ENCODE measurements at places on chromosomes 4 and X.

GRCh38 chr4:143026459-143027170, 158.1 kb upstream of the USP38 start:
- no peaks in the 10 kb centered on the region for H3K27me3 ChIP-seq
- no peak overlapping the region for H3K27ac ChIP-seq
- no peaks in the 10 kb centered on the region for H3K36me3 ChIP-seq
- peaks cover 3% of the 10 kb centered on the region for H3K4me1 ChIP-seq
- no peak for DNase-seq
- H3K4me3 ChIP-seq, result no peak overlapping the region

DNA sequence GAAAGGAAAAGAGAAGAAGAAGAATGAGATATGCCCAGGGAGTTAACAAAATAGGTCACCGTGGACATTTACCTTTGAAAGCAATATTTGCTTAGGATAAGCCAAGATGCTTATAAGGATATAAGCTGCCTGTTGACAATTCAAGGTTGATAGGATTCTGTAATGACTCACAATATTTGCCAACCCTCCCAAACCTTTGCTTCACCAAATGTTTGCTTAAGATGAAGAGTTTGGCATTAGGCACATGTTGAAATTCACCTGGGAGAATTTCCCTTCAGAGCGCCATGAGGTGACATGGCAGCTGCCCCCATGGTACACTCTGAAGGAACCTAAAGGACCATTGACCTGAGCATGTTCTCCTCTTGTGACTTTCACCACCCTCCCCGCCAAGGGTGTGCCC, 4.6 kb downstream of the PALLD start:
- DNase-seq, result no peak
- H3K4me3 ChIP-seq, result no peak overlapping the region
- H3K36me3 ChIP-seq, result no peaks in the 10 kb centered on the region
- H3K27ac ChIP-seq, result no peak overlapping the region
- peaks cover 3% of the 10 kb centered on the region for H3K4me1 ChIP-seq

DNA sequence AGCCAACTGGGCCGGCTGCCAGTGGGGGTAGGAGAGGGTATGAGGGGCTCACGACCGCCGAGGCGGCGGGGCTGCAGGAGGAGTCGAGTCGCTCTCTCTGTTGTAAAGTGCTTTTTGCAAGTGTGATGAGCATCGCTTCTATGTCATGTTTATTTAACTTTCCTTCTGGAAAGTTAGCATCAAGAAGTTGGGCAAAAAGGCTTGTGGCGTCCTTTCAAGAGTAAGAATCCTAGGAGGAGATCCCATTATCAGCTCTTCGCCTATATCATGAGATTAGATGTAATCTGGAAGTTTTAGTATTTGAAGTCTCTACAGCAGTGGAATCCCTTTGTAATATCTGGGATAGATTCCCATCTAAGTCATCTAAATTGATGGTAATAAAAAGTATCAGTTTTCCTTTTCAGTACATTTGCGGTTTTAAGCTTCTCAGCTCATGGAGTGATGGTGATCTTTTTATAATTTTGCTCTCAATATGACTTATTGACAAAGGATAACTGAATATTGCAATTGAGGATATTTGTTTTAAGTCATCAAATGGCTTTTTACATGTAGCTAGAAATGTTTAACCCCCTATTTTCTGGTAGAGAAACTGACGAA, 1.7 kb downstream of the GALNT7 start:
- peaks cover 21% of the 10 kb centered on the region for H3K4me1 ChIP-seq
- H3K27me3 ChIP-seq, result no peaks in the 10 kb centered on the region
- peak overlapping the region; percentile 90 for H3K27ac ChIP-seq
- H3K4me3 ChIP-seq, result peak overlapping the region; percentile 80

- H3K27me3 ChIP-seq, result no peaks in the 10 kb centered on the region
- H3K27ac ChIP-seq, result no peak overlapping the region
- H3K36me3 ChIP-seq, result no peaks in the 10 kb centered on the region
- no peak overlapping the region for H3K4me3 ChIP-seq
Measured at GRCh38 chrX:150334981-150335380, 28.1 kb upstream of the MAMLD1 start.

- H3K27ac ChIP-seq, result peak overlapping the region; percentile 30
- H3K36me3 ChIP-seq, result no peaks in the 10 kb centered on the region
- H3K4me3 ChIP-seq, result peak overlapping the region; percentile 34
- DNase-seq, result no peak
- no peaks in the 10 kb centered on the region for H3K4me1 ChIP-seq
Measured at GRCh38 chrX:1657367-1658070, 42.7 kb downstream of the ASMT start.

DNA sequence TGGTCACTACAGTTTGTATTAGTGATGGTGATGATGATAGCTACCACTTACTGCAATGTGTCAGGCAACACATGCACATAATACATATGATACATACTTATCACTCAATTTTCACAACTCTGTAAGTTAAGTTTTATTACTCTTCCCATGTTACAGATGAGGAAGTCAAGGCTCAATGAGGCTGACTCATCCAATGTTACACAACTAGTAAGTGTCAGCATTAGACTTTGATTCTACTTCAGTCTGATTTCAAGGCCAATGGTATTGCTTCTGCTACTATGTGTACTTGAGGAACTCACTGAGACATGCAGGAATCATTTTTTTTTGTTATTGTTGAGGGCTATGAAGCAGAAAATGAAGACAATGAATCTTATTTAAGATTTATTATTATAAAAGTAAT, 96.4 kb upstream of the TRPC5OS start:
- H3K4me1 ChIP-seq, result no peaks in the 10 kb centered on the region
- DNase-seq, result no peak
- H3K4me3 ChIP-seq, result no peak overlapping the region
- no peaks in the 10 kb centered on the region for H3K27me3 ChIP-seq
- H3K36me3 ChIP-seq, result no peaks in the 10 kb centered on the region
- no peak overlapping the region for H3K27ac ChIP-seq

- no peaks in the 10 kb centered on the region for H3K36me3 ChIP-seq
- H3K4me1 ChIP-seq, result no peaks in the 10 kb centered on the region
- H3K27ac ChIP-seq, result no peak overlapping the region
- no peaks in the 10 kb centered on the region for H3K27me3 ChIP-seq
- H3K4me3 ChIP-seq, result no peak overlapping the region
Measured at GRCh38 chrX:134026565-134027311, 41.3 kb upstream of the GPC3 start.

DNA sequence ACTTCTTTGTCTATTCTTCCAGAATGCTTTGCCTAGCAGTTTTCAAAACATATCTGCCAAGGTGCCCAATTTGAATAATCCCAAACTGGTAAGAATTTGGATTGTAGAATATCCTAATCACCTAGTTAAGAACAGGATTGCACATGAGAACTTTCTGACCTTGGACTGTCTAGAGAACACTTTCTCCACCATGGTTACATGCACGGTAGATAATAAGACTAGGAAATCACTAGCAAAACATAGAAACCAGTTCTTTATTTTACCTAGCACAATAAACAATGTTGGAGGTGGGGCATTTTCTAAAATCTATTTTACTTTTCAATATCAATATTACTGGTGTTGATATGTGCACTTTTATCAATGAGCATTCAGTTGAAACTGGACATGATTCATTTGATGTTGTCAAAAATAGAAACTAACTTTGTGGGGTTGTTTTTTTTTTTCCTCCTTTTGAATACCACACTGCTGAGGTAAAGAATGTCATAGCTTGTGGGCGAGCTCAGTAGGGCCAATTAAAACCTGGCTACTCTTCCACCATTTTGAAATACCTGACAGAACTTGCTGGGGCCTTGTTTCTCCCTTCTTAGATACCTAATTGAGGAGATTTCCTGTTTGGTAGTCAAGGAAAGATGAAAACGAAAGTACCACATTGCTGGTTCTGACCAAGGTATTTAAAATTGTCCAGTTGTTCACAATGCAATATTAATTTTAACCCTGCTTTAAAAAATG, 10.4 kb downstream of the MID1IP1 start:
- H3K36me3 ChIP-seq, result no peaks in the 10 kb centered on the region
- no peak overlapping the region for H3K27ac ChIP-seq
- H3K4me1 ChIP-seq, result no peaks in the 10 kb centered on the region
- H3K27me3 ChIP-seq, result no peaks in the 10 kb centered on the region

DNA sequence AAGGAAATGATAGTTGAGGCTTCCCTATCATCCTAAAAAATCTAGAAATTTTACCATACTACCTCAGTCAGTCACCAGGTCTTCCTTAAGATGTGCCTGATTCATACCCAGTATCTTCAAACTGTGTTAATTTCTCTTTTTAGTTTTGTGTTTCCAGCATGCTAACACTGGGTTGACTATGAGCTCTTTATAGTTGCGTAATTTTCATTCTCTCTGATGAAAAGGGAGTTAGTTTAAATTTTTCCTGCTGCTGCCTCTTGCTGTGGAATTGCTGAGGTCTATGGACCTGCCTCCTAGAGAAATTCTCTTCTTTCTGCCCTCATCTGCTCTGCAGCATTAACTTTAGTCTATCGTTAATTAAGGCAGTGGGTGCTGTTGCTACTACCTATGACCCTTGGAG, 66.6 kb downstream of the BANK1 start:
- no peak overlapping the region for H3K27ac ChIP-seq
- H3K4me1 ChIP-seq, result no peaks in the 10 kb centered on the region
- H3K4me3 ChIP-seq, result no peak overlapping the region
- H3K27me3 ChIP-seq, result no peaks in the 10 kb centered on the region

DNA sequence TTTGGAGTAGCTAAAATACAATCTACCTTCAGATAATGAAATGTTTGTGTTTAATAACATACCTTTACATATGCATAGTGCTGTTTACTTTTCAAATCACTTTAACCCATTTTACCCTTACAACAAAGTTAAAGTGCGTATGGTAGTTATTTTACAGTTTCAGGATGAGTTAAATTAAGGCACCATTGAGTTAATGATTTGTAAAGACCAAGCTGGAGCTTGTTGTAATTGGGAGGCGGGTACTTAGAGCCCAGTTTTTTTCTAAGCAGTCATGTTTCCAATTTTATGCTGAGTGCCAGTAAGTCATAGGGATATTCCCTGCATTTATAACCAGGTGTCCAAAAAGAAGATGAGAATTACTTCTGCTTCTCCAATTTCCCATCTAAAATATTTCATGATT, 84.2 kb upstream of the NRK start:
- no peak overlapping the region for H3K4me3 ChIP-seq
- no peak for DNase-seq
- H3K36me3 ChIP-seq, result no peaks in the 10 kb centered on the region

- H3K36me3 ChIP-seq, result no peaks in the 10 kb centered on the region
- H3K4me3 ChIP-seq, result no peak overlapping the region
- peaks cover 5% of the 10 kb centered on the region for H3K4me1 ChIP-seq
- H3K27ac ChIP-seq, result no peak overlapping the region
Measured at GRCh38 chrX:13064599-13065143, 20.3 kb upstream of the FAM9C start.

DNA sequence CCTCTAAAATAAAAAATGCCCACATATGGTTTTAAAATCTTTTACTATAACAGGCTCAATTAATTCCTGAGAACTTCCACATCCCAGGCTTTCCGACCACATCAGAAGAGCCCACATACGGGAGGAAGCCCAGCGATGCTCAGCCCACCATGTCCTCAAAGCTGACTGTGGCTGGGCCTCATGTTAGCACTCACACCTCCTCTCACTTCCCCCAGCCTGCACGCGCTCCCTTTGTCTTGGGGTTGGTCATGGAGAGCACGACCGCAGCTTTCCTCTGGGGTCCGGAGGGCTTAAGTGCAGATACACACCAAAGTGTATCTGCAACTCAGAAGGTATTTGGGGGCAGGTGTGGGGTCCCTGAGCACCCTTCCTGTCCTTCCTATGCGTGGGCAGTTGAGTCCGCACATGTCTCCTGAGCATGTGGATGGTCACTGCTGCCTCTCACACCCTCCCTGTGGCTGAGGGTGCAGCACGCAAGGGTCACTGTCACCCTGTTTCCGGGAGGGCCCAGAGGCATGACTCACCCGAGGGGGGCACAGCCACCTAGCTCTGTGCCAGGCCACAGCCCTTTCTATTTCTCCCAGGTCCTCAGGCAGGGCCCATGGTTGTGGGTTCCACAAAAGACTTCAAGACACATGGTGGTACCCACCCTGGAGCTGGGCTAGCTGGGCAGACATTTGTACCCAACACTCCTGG, 21.2 kb downstream of the WDR1 start:
- no peak overlapping the region for H3K4me3 ChIP-seq
- peak overlapping the region; percentile 72 for H3K27ac ChIP-seq
- no peaks in the 10 kb centered on the region for H3K27me3 ChIP-seq
- no peak for DNase-seq

- no peaks in the 10 kb centered on the region for H3K4me1 ChIP-seq
- H3K36me3 ChIP-seq, result no peaks in the 10 kb centered on the region
- H3K27me3 ChIP-seq, result no peaks in the 10 kb centered on the region
- no peak overlapping the region for H3K4me3 ChIP-seq
Measured at GRCh38 chr4:187940299-187940698, 55.3 kb upstream of the ZFP42 start.

DNA sequence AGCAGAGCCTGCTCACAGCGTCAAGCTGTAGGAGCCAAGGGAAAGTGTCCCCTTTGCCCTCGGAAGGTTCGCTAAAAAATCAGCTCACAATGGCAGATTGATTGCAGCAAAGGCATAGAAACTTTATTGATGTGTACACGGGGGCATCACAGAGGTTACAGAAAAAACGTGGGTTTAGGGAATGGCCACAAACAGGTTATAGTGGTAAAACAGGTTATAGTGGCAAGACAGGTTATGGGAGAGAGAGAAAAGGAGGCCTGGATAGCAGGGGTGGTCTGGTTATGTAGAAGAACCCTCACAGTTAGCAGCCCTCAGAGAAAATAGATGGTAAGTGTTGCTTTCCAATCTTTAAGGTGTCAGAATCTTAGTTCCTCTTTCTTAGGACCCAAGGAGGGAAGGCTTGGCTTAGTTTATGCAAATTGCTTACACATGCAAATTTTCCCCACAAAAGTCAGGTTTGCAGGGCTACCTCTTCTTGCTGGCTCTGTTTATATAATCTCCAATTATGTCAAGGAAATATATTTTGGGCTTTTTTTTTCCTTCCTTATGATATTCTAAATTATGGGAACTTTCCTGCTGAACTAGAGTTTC, 113.7 kb downstream of the BMP15 start:
- no peak overlapping the region for H3K27ac ChIP-seq
- H3K36me3 ChIP-seq, result no peaks in the 10 kb centered on the region
- H3K27me3 ChIP-seq, result no peaks in the 10 kb centered on the region
- H3K4me3 ChIP-seq, result no peak overlapping the region
- DNase-seq, result no peak
- no peaks in the 10 kb centered on the region for H3K4me1 ChIP-seq

DNA sequence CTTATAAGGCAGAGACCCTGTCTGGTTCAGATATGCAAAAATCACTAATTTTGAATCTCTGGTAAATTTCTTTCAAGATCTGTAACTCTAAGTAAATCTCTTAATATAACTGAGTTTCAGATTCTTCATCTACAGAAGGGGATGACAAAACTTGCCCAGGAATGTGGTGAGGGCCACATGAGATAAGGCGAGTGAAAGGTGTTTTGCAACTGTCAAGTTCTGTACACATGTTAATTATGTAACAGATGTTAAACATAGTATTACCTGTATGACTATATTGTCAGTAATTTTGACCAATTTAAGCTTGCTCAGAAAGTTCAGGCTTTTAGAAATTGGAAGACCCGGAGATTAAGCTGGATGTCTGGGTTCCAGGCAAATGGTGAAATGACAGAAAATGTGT, 549 bp upstream of the GLRB start:
- H3K36me3 ChIP-seq, result no peaks in the 10 kb centered on the region
- no peak overlapping the region for H3K27ac ChIP-seq
- peak overlapping the region; percentile 53 for H3K4me3 ChIP-seq
- H3K4me1 ChIP-seq, result no peaks in the 10 kb centered on the region
- no peak for DNase-seq
